ENCODE measurements at places on chromosomes 5 and 9.

- DNase-seq, result no peak
These were observed 22.3 kb downstream of the NDUFS6 start for GRCh38 chr5:1823381-1824034.

- peak; percentile 17 for DNase-seq
These were observed 71.6 kb downstream of the CFAP90 start for GRCh38 chr5:7779019-7780005.

DNA sequence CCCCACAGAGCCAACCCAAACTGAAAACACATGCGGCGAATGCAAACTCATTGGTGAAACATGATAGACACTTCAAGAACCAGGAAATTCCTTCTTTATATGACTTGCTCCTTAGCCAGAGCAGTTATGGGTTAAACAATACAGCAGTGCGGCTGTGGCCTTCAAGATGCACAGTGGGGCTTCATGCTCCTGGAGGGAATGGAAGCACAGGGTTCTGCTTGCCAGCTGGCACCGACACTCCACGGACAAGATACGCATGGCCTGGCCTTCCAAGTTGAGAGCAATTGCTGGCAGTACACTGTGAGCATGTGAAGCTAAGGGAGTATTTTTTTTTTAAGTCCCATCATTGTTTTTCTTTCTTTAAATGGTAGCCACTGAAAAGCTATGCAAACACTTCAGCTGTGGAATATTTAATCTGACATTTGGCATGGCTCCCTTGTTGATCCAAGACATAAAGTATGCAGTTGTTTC is 451.6 kb upstream of the CD180 start:
- no peak for DNase-seq

GRCh38 chr5:81349161-81349560 is 44.8 kb downstream of the ACOT12 start:
- DNase-seq, result no peak

- DNase-seq, result no peak
These were observed 1.9 kb downstream of the IARS1 start for GRCh38 chr9:92291577-92291976.

DNA sequence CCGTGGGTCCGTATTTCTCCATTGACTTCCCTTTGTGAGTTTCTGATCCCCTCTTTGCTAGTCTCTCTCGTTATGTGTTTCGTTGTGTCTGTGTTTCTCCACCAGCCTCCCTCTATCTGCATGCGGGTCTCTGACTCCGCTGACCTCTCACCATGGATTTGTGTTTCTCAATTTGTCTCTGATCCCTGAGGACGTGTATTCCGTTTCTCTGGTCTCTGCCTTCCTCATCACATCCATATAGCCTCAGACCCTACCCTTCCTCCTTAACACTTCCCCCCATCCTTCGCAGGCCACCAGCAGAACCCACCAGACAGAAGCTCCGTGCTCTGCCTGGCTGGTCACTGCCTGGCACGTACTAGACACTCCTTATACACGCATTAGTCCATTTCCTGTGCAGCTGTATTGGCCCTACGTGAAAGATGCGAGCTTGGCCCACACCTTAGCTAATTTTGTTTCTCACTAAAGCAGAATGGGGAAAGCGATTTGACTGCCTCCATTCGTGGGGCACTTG is 631 bp downstream of the B4GALT7 start:
- no peak for DNase-seq

GRCh38 chr9:116697362-116697761 is 10.3 kb downstream of the TRIM32 start:
- DNase-seq, result no peak

DNA sequence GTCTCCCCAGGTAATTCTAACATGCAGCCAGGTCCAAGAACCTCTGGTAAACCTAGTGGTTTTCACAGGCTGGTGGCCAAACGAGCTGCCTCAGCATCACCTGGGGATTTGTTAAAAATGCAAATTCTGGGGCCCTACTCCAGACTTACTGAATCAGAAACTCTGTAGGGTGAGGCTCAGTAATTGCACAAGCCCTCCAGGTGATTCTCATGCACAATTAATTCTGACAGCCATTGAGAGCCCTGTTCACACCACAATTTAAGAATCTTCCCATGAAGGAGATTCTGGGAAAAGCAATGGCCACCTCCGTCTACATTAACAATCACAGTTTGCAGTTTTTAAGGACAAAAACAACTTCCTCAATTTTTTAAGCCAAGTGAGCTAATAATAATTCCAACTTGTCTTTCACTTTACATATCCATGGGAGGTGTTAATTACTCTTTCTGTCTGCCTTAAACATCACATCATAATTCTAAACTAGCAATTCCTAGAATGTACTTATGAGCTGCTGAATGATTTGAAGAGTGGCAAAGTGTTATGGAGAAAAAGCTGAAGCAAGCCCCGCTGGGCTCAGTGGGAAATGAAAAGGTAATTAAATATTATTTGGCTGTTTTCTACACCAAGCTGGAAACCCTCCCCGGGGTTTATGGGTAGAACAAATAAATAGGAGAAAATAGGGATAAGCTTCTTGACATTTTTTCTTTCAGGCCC is 70.0 kb downstream of the GLDC start:
- no peak for DNase-seq

All from activated CD4-positive, alpha-beta T cell treated with anti-CD3 and anti-CD28 coated beads, Interleukin-2, Interleukin-4, amounts not matched to agents 100 ng/mL and 50 ng/mL, durations not matched to agents 16 hours and 8 hours (primary cell).